Left renal cortex interstitium (tissue), 4 donors: ENCODE measurements at places on chromosomes 16 and 17.
A peak's percentile ranks its signal among the peaks of the same experiment; 100 is the strongest.

DNA sequence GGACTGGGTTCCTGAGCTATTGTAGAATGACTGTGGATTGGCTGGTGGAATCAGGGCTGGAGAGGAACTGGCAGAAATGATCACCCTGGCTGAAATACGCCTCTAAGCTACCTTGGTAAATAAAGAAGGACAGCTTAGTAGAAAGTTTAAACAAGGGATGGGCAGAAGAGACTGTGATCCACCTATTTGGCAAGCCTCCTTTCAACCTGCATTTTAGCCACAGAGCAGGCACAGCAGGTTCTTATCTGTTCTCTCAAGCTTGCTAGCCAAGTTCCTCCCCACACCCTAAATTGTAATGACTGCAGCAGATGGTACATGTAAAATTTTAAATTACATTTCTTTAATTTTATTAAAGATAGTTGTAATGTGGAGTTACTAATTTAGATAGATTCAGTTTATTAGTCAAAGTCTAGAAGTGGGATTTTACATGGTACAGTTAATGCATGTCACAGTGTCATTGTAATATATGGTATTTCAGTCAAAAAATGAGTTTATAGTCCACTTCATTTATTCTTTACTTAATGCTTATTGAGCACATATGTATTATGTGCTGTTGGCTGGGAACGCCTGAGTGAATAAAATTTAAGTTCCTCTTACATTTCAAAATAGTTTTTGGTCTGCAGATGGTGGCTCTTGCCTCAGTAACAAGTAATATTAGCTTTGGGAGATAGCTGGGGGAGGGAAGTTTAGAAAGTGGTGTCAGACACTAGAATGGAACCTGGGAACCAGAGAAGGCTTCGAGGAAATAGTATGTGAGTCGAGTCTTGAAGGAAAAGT lies 11.2 kb downstream of the EPN2 start:
- no peak for DNase-seq

- no peak for DNase-seq
Measured at GRCh38 chr17:81291662-81292061, 3.4 kb downstream of the SLC38A10 start.

GRCh38 chr16:24983561-24983960 lies 31.6 kb downstream of the ARHGAP17 start:
- DNase-seq = no peak

DNA sequence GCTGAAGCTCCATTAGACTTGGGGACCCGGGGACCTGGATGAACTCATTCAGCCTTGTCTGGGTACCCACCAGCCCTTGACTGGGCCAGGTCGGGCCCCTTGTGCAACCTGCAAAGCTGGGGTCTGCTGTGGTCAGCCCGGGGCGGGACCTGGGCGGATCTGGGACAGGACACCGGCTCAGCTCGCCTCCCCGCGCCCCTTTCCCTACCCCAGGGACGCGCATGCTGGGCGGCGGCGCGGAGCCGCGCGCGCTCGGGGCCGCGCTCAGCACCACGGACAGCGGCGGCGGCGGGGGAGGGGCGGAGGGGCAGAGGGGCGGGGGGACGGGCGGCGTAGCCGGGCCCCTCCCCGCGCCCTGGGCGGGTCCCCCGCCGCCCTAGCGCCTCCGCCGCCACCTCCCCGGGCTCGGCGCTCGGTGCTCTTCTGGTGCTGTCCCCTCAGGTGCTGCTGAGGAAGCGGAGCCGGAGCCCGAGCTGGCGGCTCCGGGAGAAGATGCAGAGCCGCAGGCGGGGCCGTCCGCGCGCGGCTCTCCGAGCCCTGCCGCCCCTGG lies 7.4 kb downstream of the ACD start:
- DNase-seq = no peak

GRCh38 chr17:15406081-15406480 lies 61.3 kb downstream of the CDRT4 start:
- no peak for DNase-seq

DNA sequence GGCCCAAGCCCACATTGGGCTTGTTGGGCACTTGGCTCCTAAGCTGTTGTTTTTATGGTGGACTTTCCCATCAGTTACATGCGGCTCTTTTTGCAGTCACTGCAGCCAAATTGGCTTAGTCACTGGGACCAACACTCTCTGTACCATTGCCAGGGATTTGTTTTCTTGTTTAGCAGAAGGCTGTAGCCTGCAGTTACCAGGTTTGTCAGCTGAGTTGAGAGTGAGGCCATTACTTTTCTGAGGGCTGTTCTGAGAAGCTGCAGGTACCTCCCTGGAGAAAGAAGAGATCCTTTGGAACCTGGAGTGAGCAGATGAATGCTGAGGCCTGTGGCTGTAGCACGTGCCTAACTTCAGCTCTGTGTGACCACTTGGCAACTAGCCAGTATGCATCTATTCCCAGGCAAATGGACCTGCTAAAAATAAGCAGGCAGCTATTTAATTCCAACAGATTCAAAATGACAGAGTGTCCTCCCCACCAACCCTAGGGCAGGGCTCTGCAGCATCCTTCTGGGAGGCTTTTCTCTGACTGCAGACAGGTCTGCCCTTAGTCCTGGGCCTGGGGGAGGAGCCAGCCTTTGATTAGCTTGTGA lies 12.9 kb downstream of the AKAP1 start:
- DNase-seq = no peak

DNA sequence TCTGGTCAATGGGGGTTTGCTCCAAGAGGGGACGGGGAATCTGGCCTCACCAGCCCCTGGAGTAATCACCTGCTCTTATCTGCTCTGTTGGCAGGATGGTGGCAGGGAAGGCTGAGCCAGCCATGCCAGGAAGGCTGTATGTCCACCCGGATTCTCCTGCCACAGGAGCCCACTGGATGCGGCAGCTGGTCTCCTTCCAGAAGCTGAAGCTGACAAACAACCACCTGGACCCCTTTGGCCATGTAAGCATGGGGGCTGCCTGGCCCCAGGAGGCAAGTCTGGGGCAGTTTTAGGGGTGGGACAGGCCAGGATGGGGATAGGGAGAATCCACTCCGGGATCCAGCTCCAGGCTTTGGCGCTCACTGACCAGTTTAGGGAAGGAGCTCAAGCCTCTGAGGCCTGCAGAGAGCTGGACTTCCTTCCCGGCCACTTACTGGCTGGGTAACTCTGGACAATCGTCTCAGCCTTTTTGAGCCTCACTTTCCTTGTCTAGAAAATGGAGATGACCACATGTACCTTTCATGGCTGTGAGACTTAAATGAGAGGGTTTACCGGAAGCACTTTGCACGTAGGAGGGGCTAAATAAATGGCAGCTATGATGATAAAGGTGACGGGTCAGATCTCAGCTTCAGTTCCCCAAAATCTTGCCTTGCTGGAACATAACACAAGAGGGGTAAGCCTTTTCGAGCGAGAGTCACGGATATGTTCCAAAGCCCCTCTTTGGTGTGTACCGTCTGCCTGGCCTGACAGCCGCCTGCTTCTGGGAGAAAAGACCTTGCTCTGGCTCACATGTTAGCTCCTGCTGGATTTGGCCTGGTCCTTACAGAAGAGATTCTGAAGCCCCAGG lies 15.4 kb downstream of the TBX4 start:
- no peak for DNase-seq

- no peak for DNase-seq
Measured at GRCh38 chr16:70553645-70554044, 30.0 kb downstream of the SF3B3 start.

- no peak for DNase-seq
Measured at GRCh38 chr17:28573521-28573920, 2.2 kb upstream of the PIGS start.

GRCh38 chr17:63931981-63932561 lies at the start of gene CD79B:
CD79B (minus strand) TSS chr17:63932331; CDS start chr17:63932261, 70 bp downstream.
- no peak for DNase-seq

DNA sequence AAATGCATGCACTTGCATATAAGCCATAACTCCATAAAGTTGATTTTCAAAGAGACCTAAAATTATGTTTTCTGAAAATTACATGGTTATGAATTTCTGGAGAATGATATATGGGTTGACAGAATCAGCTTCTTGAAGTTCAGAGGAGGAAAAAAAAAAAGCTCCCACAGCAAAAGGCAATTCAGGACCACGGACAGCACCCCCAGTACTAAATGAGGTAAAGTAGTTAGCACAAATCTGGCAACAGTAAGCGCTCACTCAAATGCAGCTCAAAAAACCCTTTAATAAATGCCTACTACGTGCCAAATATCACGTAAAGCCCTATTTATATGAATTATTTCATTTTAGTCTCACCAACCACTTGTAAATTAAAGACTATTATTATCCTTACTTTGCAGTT lies 135.2 kb downstream of the SHISA9 start:
- DNase-seq = peak; percentile 44

GRCh38 chr17:61393904-61394629 lies 5.6 kb upstream of the TBX2 start:
- no peak for DNase-seq

DNA sequence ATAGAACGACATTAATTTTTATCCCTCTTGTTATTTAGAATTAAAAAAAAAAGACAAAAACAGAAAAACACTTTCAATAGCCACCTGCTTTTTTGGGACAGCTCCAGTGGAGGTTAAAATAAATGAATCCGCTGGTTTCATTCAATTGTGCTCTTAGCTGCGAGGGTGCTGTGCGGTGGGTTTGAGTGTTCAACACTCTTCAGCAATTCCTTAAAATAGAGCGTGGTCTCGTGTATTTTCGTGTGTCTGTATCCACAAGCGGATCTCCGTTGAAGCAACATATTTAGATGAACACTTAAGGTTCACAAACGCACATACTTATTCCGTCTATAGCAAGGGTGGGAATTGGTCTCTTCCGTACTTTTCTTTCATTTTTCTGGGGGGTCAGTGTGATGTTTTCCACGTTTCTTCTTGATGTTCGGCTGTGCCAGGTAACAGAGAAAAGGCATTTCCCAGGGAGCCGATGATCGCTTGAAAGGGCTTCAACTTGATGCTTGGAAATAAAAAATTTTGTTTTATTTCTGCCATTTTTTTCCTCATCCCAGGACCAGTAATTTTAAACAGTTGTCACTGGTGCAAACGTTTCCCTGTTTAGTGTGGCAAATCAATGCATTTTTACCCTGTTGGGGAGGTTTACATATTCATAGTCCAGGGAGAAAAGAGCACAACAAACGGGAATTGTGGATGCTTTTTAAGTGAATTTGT lies 297.9 kb downstream of the IRF8 start:
- no peak for DNase-seq

DNA sequence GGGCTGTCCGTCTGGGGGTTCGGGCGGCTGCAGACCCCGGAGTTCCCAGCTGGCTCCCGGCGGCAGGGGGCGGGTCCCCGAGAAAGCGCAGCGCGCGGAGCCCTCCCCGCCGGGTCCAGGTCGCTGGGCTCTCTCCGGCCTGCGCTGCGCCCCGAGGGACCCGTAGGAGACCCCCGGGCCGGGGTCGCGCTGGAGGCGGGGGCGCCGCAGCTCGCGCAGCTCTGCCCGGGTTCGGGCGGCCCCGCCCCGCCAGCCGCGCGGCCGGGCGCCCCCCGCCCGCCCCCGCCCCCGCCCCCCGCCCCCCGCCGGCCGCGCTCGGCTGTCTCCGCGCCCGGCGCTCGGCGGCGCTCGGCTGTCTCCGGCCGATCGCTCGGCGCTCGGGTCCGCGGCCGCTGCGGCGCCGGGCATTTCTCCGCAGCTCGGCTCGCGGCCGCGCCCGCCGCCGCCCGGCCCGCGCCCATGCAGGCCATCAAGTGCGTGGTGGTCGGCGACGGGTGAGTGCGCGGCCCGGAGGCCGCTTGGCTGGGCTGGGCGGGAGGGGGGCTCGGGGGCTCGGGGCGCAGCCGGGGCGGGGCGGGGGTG lies at the start of gene RAC3:
Gene RAC3 (plus strand): TSS at position 376 of the 582 bp plus-strand sequence. CDS start 84 bp downstream, at position 460.
- DNase-seq = no peak

DNA sequence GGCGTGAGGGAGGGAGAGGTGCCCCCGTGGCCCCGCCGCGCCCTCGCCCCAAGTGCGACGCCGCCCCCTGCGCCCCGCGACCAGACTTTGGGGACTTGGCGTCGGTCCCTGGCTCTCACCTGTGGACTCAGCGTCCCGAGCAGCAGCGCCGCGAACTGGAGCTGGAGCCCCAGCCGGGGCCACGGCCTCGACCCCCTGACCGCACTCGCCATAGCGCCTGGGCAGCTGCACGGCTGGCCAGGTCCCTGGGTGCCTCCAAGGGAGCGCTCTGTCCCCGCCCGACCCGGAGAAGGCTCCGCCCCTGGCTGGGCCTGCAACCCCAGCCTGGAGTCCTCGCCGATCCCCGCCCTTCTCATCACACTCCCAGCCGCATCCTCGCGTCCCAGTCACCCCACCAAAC lies at the start of gene ERN2:
Gene ERN2 (minus strand): TSS at position 247 of the 400 bp plus-strand sequence. CDS start 35 bp downstream, at position 212.
- no peak for DNase-seq

DNA sequence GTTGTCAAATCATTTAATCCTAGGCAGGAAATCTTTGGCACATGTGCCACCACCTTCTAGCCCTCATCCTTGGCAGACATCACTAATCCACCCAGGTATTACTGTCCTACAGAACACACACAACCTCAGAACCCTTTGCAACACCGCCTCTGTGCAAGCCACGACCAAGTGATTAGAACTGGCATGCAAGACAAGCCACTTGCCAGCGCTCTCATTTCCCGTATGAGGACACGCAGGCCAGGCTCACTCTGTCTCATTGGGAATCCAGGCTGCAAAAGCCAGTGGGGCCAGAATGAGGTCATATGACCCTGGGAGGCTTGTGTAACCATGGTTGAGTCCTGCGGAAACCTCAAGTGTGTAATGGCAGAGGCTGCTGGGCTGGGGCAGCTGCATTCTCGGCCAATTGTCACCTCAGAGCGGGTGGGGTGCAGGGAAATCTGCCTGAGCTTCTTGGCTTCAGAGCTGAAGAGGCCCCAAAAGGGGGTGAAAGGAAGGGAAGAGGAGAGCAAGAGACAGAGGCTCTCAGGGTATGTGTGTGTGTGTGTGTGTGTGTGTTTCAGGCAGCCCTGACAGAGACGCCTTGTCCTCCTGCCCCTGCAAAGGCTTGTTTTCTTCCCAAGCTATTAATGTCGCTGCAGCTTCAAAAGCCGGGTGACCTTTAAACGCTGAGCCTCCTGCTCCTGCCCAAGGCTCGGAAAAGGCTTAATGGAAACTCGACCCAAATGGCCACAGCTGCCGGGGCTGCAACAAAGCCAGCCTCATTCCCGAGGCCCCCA lies 43.2 kb upstream of the MRPS23 start:
- no peak for DNase-seq

DNA sequence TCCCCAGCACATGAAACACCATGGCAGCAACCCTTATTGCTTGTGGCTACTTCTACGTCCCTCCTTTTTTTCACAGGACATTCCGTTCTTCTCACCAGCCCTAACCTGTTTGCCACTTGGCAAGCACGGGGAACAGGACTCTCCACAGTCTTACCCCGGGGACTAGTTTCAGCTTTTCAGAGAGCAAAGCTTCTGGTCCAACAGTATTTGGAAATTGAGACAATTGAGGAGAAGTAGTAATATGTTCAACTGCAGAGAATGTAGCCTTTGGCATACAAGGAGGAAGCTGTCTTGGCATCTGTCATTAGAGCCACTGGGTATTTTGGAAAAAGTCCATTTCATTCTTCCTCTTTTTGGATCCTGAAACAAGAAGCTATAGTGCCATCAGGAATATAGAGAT lies 65.7 kb downstream of the MAP2K6 start:
- DNase-seq = no peak

GRCh38 chr17:6249732-6250131 lies 179.6 kb downstream of the WSCD1 start:
- DNase-seq = no peak

DNA sequence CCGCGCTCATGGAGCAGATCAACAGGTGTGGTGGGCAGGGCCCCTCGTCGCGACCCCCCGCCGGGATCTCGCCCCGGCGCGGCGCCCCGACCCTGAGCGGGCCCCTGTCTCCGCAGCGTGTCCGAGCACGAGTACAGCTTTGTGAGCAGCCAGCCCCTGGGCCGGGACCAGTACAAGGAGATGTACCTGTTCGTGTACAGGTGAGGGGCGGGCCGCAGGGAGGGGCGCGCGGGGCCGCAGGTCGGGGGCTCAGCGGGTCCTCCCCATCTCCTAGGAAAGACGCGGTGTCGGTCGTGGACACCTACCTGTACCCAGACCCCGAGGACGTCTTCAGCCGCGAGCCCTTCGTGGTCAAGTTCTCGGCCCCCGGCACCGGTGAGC lies 848 bp downstream of the DNASE1L2 start:
- DNase-seq = no peak
